Putamen (tissue), 1 donor: ENCODE measurements at places on chromosomes 2 and 18.
A peak's percentile ranks its signal among the peaks of the same experiment; 100 is the strongest.

- DNase-seq = no peak
Measured at GRCh38 chr2:38533757-38534545, 68.8 kb downstream of the HNRNPLL start.

GRCh38 chr2:48483916-48484315 is 46.0 kb upstream of the STON1 start:
- no peak for DNase-seq

GRCh38 chr2:58055033-58055786 is 8.6 kb downstream of the VRK2 start:
- no peak for DNase-seq

- no peak for DNase-seq
Measured at GRCh38 chr2:120884472-120885290, 149.0 kb downstream of the GLI2 start.

DNA sequence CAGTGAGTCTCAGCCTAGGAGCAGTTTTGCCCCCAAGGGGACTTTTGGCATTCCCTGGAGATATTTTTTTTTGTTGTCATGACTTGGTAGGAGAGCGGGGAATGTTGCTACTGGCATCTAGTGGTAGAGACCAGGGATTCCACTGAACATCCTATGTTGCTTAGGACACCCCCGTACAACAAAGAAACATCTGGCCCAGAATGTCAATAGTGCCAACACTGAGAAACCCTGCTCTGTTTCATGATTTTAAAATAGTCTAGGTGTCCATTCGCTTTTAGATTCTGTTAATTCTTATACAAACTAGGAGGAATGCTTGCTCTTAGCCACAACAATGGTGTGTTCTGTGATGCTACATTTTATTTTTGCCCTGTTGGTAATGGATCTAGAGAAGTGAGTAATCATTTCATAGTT is 225.8 kb upstream of the SIX3 start:
- DNase-seq = no peak

DNA sequence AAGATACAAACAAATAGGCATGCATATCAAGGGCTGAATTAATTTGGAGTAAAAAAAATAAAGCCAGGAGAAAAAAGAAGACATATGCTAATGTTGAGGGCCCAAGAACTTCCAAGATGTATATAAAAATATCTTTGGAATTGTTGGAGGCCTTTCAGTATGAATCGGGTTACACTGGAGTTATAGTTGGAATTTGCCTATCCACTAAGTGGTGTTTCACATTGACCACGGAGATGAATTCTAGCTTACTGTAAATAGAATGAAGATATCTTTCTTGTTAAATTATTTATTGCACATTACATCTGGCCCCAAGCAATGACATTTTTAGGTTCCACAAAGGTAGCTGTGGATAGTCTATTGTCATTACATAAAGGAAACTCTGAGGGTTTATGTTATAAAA is 38.5 kb upstream of the TRIB2 start:
- no peak for DNase-seq

DNA sequence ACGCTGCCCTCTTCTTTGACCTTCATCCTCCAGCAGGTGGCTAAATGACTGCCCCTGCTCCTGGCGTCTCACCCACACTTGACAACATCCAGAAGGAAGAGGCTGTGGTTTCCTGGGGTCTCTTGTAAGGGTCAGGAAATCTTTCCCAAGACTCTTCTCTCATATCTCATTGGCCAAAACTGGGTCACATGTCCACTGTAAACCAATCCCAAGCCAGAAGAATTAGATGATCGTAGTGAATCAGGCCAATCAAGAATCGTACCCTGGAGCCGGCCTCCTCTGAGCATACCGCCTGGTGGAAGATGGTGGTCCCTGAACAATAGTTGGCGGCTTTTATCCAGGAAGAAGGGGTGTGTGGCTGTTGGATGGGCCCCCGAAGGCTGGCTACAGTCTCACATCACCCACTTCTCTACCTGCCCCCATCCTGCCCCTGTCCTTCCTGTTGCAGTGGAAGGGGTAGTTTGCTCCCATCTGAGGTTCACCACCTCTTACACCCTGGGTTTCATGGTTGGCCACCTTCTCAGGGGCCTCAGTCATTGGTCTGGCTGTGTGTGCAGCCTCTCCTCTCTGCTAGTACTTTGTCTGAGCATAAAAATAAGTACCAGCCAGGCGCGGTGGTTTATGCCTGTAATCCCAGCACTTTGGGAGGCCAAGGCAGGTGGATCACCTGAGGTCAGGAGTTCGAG is 3.8 kb downstream of the SAG start:
- no peak for DNase-seq

GRCh38 chr2:43024515-43025011 is 201.8 kb downstream of the ZFP36L2 start:
- DNase-seq = peak; percentile 68

DNA sequence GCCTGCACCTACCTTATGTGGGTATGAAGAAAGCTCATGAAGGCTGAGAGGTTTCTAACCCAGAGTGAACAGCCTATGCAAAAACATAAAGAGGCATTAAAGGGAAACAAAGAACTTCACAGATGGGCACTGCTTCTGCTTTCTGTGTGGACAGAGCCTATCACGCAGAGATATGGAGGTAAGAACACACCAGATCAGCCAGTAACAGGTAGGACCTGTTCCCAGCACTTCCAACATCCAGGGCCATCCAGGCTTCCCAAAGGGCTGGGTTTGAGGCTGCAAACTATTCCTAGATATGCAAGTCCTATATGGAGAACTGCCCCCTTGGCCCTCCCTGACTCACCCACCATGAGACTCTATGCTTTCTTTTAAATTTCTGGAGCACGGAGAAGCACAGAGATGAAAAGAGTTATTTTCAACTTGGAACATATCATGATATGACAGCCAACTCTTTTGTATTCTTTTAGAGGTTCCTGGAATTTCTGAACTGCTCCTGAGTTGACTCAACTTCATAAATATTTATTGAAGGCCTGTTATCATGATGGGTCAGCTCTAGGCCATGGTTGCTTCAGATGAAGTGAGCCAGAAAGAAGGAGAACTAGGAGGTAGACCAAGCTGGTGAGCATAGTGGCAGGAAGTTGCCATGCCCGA is 77.4 kb upstream of the PPP1CB start:
- no peak for DNase-seq

- peak; percentile 98 for DNase-seq
Measured at GRCh38 chr18:80034068-80034851, at the start of gene RBFA. TSS of gene RBFA (plus strand) at chr18:80034434. CDS start at chr18:80034496, 62 bp downstream.

DNA sequence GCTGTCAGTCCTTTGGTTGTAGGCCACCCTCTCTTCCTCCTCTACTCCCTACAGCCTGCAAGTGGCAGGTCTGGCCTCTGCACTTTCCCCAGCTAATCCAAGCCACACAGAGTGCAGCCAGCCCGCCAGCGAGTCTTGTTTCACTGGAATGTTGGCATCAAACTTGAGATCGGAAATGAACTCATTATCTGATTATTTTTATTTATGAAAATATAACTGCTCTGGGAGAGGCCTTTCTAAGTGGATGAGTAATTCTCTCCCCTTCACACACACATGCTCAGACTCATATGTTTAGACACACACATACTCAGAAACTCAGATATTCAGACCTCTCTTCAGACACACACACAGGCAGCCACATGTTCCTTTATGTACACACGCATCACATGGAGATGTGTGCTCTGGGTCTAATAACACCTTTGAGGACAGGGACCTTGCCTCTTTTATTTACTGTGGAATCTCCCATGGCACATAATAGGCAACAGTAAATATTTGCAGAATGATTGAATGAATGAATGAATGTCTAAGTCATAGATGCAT is 151.3 kb downstream of the ZFP36L2 start:
- DNase-seq = no peak

DNA sequence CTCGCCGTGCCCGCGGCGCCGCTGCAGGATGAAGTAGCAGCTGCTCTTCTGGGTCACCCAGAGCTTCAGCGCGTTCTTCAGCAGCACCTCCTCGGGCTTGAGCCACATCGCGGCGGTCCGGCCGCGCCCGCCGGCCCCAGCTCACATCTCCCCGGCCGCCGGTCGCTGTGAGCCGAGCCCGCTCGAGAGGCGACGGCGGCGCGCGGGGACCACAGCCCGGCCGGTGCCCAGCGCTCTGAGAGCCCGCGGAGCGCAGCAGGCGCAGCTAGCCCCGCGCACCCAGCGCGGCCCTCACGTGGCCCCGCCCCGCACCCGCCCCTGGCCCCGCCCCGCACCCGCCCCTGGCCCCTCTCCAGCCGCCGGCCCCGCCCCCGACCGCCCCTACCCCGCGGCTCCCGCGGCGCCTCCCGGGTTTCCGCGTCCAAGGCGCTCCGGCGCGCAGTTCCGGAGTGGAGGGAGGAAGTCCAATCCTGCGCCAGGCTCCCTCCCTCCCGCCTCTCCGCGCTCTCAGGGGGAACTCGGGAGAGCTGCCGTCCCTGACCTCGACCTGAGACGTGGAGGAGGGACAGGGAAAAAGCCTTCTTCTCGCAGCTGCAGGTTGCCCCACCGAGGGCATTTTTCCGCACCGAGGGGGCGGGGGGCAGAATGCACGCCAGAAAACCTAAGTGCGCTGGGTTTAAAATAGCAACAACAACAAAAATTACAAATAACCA is at the start of gene TBC1D8:
Gene TBC1D8 (minus strand): TSS at position 237 of the 713 bp plus-strand sequence. CDS start 129 bp downstream, at position 108.
- peak; percentile 78 for DNase-seq

GRCh38 chr18:11785444-11786055 is 65.7 kb upstream of the CHMP1B start:
- peak; percentile 81 for DNase-seq

DNA sequence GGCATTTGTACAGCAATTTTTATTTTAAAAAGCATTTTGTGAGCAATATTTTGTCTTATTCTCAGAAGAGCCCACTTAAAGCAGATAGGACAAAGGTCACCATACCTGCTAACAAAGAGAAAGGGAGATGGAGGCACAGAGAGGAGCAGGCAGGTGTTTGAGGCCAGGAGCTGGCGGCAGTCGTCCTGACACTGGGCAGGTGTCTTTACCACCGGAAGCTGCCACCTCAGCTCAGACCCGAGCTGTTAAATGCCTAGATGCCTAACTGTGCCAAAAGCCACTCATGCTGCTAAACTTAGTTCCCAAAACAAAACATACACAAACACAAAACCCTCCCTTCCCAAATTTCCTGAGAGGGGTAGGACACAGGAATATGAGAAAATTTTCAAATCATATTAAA is 120.9 kb downstream of the CNTNAP5 start:
- no peak for DNase-seq

DNA sequence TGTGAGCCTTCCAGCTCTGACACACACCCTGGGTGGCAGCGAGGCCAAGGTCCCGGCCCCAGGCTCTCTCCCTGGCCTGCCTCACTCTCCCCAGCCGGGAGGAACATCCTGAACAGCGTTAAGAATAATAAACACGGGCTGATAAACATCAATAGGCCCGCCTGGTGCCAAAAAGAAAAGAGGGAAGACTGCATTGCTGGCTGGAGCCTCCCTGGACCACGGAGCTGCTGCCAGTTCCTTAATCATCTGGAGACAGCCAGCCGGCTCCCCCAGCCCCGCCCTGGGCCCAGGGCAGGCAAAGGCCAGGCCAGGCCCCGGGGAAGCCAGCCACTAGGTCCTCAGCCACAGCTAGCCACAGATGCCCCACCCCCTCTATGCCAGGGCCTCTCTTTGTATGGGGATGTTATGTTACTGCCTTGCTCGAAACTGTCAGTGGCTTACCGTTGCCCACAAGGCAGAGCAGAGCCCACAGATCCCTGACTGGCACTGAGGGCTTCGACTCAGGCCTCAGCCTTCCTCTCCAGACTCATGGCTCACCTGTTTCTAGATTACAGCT is 293.7 kb downstream of the DYSF start:
- no peak for DNase-seq

DNA sequence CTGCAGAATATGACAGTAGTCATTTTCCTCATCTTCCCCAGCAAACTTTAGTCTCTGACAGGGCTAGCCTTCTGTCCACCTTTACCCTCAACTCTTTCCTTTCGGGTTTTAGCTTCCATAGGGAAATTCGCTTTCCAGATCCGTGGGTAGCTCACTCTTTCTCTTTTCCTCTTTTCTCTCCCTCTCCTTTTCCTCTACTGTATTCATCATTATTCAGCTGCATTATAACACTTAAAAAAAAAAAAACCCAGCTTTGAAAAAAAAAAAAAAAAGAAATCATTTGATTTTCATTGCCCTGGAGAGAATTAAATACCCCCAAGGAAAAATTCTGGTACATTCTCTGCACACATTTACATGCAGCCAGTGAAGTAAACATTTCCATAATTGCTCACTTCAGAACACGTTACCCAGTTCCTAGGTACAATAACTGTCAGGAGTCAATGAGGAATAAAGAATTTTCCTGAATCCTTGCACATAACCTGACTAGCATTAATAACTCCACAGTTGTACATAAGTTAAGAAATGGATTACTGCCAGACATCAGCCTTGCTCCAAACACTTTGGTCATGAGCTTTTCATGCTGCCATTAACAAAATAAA is 63.5 kb downstream of the ZNF521 start:
- no peak for DNase-seq

- no peak for DNase-seq
Measured at GRCh38 chr2:20181761-20182160, 43.2 kb downstream of the SDC1 start.

DNA sequence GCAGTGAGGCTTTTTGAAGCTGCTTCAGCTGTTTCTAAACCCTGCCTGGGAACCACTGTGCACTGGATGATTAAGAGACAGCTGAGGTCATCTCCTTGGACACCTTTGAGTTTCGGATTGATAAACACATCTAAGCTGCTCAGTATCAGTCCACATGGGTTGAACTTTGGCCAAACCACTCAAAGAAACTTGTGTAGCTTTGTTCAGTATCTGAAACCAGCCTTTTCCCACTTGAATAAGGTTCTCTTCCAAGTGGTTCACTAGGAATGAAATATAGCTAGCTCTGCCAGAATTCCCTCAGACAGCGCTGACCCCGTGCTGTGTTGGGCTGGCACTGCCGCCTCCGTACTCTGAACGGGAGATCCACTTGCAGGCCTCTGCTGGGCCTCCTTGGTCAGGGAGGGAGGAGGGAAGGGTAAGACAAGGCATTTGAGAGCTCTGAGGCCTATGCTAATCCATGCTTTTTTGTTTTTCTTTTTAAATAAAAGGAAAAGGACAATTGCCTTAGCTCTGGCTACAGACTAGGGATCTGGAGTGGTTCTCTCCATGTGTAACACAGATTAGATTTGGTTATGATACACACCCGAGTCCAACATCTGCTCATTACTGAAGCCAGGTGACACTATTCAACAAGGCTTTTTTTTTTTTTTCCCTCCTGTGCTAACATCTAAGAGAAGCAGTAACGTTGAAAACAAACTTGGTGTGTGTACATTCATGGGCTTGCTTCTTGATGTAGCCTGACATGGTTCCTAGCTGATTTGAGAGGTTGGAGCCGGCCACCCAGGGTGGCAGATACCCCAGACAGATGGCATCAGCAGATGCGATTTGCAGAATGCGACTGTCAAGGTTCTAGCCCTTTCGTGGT is 67.7 kb downstream of the NCK2 start:
- no peak for DNase-seq

DNA sequence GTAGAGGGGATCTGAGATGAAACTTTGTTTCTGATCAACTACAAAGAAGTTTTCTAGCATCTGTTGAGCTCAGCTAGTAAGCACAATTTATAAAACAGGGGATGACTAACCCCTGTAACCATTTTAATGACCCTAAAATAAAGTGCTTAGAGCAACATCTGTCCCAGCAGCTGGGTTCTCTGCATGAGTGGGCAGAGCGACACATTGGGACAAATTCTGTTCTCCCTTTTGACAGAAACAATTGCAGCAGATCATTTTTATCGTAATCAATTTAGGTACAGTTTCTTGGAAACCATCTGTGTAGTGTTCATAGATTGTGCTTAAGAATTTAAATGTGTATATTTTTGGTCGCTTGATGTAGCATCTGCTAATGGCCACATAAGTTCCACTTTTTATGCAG is 678.0 kb downstream of the RNF144A start:
- DNase-seq = no peak

- DNase-seq = no peak
Measured at GRCh38 chr2:231991664-231992063, 30.2 kb downstream of the DIS3L2 start.
